NCI-H774 (cell line): ENCODE measurements at places on chromosomes 6 and 20.

DNA sequence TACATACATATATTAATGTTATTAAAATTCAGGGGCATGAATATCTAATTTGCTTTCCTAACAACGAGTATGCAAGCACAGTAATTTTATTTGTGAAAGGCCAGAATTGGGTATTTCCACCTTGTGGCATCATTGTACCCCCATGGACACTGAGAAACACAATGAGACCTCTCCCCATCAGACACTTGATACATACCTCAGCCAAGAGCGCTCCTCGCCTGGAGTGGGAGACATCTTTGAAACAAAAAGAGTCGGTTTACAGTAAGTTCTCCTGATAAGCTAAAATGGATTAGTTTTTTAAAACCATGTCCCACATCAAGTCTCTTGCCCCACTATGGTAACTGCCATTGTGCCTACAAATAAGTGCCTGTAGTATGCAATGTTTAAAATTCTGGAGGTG lies 2.1 kb downstream of the CNR1 start:
- no peak for DNase-seq

- no peak for DNase-seq
Observed at GRCh38 chr6:32685603-32686002, 19.1 kb upstream of the HLA-DQB1 start.

DNA sequence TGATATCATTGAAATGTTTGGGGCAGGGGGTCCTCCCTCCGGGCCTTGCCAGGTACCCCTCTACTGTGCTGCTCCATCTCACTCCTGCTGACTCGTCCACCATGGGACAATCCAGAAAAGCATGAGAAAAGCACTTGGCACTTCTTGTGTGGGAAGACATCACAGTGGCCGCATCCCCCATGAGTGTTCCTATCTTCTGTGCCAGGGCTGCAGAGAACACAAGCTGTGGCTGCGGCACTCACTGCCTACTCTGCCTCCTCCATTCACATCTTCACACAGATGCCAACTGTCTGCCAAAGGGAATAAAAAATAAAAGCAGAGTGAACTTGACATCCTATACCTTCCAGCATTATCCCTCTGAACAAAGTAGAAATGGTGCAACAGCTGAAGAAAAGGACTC lies 117.4 kb upstream of the PROKR2 start:
- DNase-seq: no peak

DNA sequence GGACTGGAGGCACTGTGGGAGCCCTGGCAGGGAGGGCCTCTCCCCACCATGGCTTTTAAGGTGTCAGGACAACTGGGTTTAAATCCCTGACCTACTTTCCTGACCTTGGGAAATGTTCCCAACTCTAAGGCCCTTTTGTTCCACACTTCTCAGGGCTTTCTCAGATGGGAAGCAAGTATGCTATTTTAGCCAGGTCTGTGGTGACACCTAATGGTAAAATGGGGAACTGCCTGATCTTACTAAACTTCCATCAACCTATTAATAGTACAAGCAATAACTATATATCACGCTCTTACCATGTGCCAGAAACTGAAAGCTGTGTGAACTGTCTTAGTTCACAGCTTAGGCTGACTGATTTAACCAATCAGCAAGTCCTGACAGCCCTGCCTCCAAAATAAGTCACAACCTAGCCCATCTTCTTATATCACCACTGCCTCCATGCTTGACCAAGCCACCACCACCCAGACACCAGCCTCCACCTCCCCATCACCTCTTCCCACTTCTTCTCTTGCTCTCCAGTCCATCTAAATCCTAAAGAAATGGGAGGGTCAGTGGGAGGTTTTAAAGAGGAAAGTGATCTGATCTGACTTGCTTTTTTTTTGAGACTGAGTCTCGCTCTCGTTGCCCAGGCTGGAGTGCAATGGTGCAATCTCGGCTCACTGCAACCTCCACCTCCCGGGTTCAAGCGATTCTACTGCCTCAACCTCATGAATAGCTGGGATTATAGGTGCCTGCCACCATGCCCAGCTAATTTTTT lies 6.9 kb upstream of the BLCAP start:
- DNase-seq: peak; percentile 57

DNA sequence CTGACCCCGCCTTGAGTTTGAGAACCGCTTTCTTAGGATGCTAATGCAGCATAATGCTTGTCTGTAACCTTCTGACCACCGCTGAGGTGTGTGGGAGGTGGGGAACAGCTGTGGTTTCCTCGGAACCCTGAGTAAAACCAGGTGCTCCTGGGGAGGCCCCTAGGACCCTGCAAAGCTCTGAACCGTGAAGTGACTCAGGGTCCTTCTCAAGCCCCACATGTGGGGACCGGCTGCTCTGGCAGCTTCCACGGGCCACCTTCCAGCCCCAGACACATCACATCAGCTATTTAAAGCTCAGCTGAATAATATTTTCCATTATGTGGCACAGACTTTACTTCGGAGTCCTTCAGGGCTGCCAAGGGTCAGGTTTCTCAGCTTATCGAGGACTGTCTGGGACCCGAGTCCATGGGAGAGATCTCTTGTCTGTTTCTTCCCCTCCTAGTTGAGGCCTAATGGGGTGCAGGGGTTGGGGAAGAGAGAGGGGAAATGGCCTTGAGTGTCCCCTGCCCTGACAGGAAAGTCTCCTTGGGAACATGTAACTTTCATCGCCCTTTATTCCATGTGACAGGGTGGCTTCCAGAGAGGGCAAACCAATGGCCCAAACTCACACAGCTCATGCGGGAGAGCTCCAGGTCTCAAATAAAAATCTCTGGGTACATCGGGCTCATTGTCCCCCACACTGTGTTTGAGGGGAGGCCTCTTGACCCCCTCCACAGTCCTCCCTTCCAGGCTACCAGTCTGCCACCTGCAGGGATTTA lies 186.1 kb upstream of the SLC24A3 start:
- DNase-seq: no peak

GRCh38 chr6:138592749-138593123 lies 93.4 kb upstream of the NHSL1 start:
- DNase-seq: no peak

GRCh38 chr20:2617099-2617714 lies 35.2 kb upstream of the NOP56 start:
- DNase-seq: no peak

- no peak for DNase-seq
Observed at GRCh38 chr6:28867086-28867409, 56.7 kb downstream of the TRIM27 start.
